Esophagus (tissue), 2 donors: ENCODE measurements at places on chromosomes 4 and X. TPM values are rescaled to one million over a fixed set of nuclear protein-coding genes. Genes with fewer than 3 reads are reported as not detected.

The NHS gene
- 1.7 TPM for polyA plus RNA-seq

The MTCP1 gene
- 11.6 TPM for polyA plus RNA-seq

The NXF3 gene
- 0.19 TPM for polyA plus RNA-seq

The AKAP14 gene
- not detected for polyA plus RNA-seq

The GPM6B gene
- polyA plus RNA-seq = 1.1 TPM

The CSAG2 gene
- not detected for polyA plus RNA-seq

The MAGEA6 gene
- polyA plus RNA-seq = not detected

The PRKG2 gene
- 0.45 TPM for polyA plus RNA-seq

The ATP6AP1 gene
- 40.3 TPM for polyA plus RNA-seq

The HSFX4 gene
- not detected for polyA plus RNA-seq

The GPRASP2 gene
- 3.0 TPM for polyA plus RNA-seq

The SPANXA2 gene
- polyA plus RNA-seq = not detected

The SLC10A6 gene
- 2.8 TPM for polyA plus RNA-seq

The SFRP2 gene
- polyA plus RNA-seq = 5.0 TPM

The RS1 gene
- not detected for polyA plus RNA-seq

The RPS6KA6 gene
- polyA plus RNA-seq = 0.53 TPM

The PLP2 gene
- 267 TPM for polyA plus RNA-seq

The SPATA18 gene
- 2.5 TPM for polyA plus RNA-seq

The FAM149A gene
- polyA plus RNA-seq = 3.2 TPM

The RNF175 gene
- polyA plus RNA-seq = 0.12 TPM

The TEX13C gene
- polyA plus RNA-seq = not detected
